Vagina (tissue), 2 donors: ENCODE measurements at places on chromosomes 4 and X. TPM values are rescaled to one million over a fixed set of nuclear protein-coding genes. Genes with fewer than 3 reads are reported as not detected.

The CCDC149 gene
- total RNA-seq = 16.7 TPM

GRCh38 chr4:181538431-181538830 is 704.8 kb upstream of the TENM3 start:
- H3K27ac ChIP-seq = no peak overlapping the region
- H3K4me1 ChIP-seq = no peaks in the 10 kb centered on the region
- no peak overlapping the region for H3K4me3 ChIP-seq
- no peaks in the 10 kb centered on the region for H3K36me3 ChIP-seq
- no peak for DNase-seq

DNA sequence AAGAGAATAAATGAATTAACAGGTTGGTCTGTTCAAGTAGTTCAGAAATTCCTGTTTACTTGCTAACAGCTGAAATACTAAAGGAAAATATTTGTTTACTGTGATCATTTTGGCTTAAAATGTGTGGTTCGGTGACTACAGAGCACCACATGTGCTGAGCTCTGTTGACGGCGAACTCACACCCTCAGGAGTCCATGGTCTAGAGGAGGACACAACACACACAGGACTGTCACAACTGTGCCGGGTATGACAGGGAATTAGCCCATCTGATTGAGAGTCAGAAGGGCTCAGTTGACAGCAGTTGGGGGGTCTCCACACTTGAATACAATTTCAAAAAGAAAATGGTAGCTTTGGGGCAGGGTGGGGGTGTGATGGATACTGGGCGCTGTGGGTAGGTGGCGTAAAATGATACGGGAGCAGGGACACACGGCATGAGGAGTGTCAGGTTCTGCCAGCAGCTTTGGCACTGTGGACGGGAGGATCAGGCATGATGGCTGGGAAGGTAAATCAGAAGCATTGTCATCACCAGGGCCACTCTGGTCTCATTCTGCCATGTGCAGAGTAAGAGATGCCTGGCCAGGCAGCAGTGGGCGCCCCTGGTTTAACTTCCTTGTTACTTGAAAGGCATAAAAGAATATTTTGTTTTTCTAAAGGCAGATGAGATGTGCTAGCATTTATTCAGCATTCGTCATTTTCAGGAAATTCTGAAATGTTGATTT is 33.3 kb downstream of the CLDN22 start:
- no peaks in the 10 kb centered on the region for H3K36me3 ChIP-seq
- H3K4me1 ChIP-seq = no peaks in the 10 kb centered on the region
- no peaks in the 10 kb centered on the region for H3K27me3 ChIP-seq
- H3K27ac ChIP-seq = no peak overlapping the region
- no peak overlapping the region for H3K4me3 ChIP-seq

GRCh38 chr4:151955721-151956380 is 195.0 kb upstream of the GATB start:
- H3K4me3 ChIP-seq = no peak overlapping the region
- no peak overlapping the region for H3K27ac ChIP-seq
- H3K27me3 ChIP-seq = no peaks in the 10 kb centered on the region
- DNase-seq = no peak

GRCh38 chr4:40289366-40290188 is 45.6 kb upstream of the CHRNA9 start:
- H3K27me3 ChIP-seq = no peaks in the 10 kb centered on the region
- no peaks in the 10 kb centered on the region for H3K36me3 ChIP-seq
- DNase-seq = no peak
- H3K4me3 ChIP-seq = no peak overlapping the region
- no peak overlapping the region for H3K27ac ChIP-seq
- no peaks in the 10 kb centered on the region for H3K4me1 ChIP-seq

GRCh38 chr4:32775049-32775448 is 2054.9 kb downstream of the PCDH7 start:
- H3K27ac ChIP-seq = no peak overlapping the region
- no peak overlapping the region for H3K4me3 ChIP-seq
- no peaks in the 10 kb centered on the region for H3K4me1 ChIP-seq
- no peaks in the 10 kb centered on the region for H3K36me3 ChIP-seq
- no peaks in the 10 kb centered on the region for H3K27me3 ChIP-seq
